ENCODE measurements at places on chromosomes 2 and 18.

DNA sequence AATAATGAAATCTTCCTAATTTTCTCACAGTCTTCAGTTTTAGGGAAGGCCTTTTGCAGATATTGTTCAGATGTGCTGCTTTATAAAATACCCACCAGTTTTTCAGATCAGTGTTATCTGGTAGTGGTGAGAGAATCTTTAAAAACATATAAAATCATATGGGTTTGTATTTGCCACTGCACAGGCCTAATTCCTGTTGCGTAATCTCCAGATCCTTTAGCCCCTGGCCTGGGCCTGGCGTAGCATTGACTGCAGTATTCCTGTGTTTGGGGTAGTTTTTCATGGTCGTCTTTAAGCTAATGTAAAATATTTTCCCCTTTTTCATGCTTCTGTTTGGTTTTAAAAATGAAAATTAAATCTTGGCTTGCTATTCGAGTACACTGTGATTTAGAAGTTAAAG is 43.2 kb downstream of the TSHZ1 start:
- DNase-seq: peak; percentile 40

DNA sequence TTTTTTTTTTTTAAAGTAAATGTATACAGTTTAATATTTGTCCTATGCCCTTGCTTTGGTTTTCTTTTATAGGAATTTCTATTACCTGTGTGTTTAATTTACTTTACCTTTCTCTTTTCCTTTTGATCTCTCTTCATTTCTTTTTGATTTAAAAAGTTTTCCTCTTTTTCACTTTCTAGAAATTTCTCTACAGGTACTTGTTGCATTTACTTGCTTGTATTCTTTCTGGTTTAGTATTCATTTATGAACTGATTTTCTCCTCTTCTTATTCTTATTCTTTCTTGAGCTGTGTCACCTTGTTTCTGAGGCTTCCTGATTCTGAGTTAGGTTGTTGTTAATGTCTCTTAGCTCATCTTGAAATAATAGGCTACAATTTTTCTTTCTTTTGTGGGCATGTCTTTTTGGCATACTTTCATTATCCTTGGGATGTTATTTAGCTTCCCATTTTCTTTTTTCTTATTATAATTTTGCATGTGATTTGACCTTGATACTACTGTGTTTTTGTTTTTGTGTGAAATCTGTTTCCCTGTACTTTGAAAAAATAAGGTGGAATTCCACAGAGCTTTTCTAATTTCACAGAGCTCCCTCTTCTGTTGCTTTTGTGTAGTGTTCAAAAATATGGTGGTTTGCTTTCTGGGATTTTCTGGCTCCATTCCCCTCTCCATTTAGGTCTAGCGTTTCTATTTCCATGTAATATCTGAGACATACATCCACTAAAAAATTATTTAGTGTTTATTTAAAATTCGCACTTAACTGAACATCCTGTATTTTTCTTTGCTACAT is 25.5 kb upstream of the ALMS1 start:
- DNase-seq: peak; percentile 17

- DNase-seq: no peak
Observed at GRCh38 chr2:46211461-46211860, 85.7 kb upstream of the EPAS1 start.

- DNase-seq: peak; percentile 36
Observed at GRCh38 chr2:111662771-111663470, 221.1 kb downstream of the ANAPC1 start.

GRCh38 chr2:153145470-153145978 is 333.0 kb downstream of the RPRM start:
- DNase-seq: no peak

DNA sequence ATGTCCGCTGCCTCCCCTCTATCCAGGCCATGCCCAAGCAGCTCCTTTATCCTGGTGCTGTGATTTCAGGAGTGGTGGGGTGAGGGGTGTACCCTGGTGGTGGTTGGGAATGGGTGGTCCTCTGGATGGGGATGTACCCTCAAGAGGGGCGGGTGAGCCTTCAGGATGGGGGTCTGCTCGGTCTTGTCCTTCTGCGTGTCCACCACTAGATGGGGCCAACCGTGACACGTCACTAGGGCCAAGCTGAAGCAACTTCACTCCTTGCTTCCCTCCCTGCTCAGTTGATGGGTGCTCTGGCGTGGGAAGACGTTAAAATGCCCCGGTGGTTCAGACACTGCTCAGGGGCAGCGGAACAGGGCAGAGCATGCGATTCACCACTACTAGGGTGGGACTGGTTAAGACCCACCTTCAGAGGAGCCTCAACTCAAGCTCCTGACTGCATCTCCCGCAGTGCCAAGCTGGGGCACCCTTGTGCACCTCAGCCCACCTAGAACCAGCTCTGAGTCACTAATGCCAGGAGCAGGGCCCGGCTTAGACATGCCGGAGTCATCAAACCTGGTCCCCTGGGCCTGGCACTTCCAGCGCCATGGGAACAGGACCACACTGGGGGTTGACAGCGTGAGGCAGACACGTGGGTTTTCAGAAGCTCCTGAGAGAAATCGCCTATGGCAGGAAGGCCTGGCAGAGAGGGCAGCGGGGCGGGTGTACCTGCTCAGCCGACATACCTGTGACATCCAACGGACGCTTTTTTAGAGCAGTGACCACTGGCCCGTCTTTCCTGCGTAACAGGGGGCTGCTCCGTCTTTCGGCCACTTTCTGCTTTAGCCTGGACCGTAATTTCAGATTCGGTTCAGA is 256.7 kb downstream of the HDAC4 start:
- DNase-seq: peak; percentile 82

GRCh38 chr2:192513575-192513974 is 318.8 kb upstream of the TMEFF2 start:
- DNase-seq: no peak

GRCh38 chr2:168961450-168962229 is 60.5 kb downstream of the G6PC2 start:
- DNase-seq: peak; percentile 49

- no peak for DNase-seq
Observed at GRCh38 chr18:10032331-10033015, 118.7 kb downstream of the VAPA start.

DNA sequence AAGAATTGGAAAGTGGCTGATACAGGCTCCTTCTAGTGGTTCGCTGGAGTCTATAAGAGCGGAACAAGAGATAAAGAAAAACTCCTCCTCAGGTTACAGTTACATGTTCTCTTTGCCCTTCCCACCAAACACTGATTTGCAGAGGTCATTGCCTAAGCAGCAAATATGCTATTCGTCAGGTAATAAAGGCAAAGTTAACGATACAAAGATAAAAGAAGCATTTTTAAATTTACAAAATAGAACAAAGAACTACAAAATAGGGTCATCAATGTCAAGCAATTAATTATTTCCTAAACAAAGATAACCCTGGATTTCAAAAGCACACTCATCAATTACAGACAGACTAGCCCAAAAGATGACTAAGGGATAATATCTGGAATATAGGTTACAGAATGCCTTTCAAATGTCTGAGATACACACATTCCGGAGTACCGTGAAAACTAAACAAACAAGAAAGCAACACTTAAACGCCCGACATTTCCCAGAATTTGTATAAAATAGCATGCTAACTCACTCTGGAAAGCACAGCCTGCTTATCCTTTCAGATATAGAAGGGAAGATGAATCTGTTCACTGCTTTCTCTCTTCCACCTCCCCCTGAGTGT is 186.4 kb downstream of the MREG start:
- no peak for DNase-seq

DNA sequence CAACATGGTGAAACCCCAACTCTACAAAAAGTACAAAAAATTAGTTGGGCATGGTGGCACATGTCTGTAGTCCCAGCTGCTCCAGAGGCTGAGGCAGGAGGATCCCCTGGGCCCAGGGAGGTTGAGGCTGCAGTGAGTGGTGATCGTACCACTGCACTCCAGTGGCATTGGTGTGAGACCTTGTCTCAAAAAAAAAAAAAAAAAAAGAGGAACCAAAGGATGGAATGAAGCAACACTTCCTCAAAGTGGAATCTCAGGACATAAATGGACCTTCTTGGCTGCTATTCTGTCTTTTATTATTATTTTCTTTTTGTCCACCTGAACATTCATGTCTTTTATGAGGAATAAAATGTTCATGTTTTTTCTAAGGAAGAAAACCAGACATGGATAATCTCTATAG is 13.7 kb downstream of the GEMIN6 start:
- DNase-seq: no peak

DNA sequence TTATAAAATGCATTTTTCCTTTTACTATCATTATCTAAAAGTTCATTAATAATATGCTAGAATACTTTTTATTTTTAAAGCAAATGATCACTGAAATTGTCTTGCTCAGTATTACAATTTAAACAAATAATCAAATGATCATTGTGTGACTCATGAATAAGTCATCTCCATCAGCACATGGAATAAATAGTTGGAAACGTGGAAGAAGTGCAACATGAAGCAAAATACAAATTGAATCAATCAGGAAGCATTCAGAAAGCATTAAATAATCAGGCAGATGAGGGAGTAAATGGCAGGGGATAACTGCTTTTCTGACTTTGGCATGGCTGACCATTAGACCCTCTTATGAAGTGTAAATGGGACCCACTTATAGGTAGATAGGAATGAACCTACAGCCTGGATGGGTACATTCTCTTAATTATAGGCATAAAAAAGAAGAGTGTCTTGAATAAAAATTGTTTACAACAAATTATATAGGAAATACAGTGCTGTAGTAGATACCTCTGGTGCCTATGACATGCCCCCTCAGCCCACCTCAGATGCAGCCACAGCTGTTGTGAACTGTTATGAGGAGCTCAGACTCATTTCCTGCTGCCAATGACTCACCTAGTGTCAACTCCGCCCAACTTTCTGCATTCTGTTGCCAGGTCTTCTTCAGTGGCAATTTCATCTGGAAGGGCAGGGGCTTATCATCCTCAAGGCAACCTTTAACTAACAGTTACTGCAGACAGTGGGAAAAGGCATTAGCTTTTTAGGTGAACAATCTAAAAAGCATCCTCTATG is 936.0 kb downstream of the TRIB2 start:
- no peak for DNase-seq

DNA sequence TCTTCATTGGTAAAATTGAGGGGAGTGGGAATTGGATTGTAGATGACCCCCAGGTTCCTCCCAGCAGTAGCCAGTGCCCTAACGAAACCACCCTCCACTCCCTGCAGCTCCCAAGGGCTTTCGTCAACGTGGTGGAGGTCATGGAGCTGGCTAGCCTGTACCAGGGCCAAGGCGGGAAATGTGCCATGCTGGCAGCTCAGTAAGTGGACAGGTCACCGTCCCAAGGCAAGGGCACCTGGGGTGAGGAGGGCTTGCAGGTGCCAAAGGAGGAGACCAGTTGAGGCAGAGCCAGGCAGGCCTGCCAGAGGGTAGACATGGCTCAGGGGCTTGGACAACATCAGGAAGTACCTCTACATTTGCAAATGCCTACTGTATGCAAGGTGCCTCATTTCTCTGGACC is 122.6 kb upstream of the PPP1CB start:
- no peak for DNase-seq

GRCh38 chr2:141889788-141890187 is 241.0 kb downstream of the LRP1B start:
- DNase-seq: no peak

- DNase-seq: peak; percentile 59
Observed at GRCh38 chr2:176814740-176815367, 397.7 kb upstream of the HNRNPA3 start.

GRCh38 chr2:109435066-109435690 is 178.6 kb downstream of the SEPTIN10 start:
- no peak for DNase-seq

DNA sequence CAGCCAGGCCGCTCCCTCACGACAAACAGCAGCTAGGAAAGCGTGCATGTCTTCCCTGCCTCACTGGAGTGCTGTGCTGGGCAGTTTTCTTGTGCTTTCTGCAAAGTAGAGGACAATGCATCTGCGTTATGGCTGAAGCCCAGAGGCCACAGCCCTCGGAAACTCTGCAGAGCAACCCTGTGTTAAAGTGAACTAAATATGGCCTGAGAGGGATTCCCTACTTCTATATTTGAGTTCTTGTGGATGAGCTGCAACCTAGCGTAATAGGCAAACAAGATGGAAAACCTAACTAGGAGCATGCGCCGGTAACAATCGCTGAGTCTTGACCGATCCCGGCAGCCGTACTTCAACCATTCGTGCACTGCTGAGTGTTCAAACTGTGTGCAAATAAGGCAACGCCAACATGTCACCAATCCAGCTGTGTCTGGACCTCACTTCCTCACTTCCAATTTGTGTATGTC is 471.9 kb upstream of the HS6ST1 start:
- DNase-seq: no peak

DNA sequence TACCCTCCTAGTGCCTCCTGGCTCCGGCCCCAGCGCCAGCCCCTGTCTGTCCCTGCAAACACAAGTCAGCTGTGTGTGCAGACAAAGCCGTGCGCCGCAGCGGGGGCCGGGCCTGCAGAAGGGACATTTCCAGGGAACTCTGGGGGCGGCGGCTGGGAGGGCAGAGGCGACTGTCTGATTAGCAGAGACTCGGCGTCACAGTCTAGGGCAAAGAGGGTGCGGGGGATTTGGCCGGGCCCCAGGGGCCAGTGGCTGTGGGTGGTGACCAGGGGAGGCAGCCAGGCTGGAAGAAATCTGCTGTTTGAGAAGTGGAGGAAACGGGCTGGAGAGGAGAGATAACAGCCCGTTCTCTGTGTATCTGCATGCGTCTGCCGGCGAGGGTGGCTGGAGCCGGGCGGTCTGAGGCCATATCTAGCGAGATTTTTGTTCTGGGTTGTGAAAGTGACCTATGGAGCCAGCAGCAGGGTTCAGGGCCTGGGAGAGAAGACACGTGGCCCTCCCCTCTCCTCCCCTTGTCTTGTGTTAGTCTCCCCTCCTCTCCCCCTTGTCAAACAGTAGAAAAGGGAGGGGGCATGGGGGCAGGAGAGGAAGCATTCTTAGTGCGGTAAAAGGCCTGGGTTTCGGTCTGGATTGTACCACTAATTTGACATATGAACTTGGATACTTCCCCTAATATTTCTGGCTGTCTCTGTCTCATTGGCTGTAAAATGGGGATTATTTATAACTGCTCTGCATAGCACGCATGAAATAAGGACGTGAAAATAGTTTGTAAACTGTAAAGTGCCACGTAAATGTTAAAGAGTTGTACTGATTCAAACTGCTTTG is 169.4 kb downstream of the SMAD7 start:
- DNase-seq: peak; percentile 78

DNA sequence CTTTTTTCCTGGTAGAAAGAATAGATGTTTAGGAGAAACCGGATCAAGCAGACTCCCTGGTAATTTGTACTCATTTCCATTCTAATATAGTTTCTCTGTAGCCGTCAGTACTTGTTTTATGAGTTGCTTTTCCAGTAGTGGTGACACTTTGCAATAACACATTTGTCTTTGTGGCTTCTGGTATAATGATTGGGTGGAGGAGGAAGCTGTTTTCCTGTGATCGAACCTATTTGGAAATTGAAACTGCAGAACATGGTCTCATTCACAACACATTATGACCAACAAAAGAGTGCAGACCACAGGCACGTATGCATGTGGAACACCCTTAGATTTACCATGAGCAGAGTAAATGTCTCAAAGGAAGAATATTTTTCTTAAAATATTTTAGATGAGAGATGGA is 7.6 kb upstream of the SERPINB12 start:
- DNase-seq: no peak

GRCh38 chr2:101195871-101196661 is 44.9 kb upstream of the TBC1D8 start:
- no peak for DNase-seq

- DNase-seq: no peak
Observed at GRCh38 chr2:44635725-44636124, 274.0 kb downstream of the CAMKMT start.

GRCh38 chr2:148721520-148721931 is 77.0 kb downstream of the EPC2 start:
- DNase-seq: peak; percentile 7
